ENCODE measurements at places on chromosomes 3 and 15.

DNA sequence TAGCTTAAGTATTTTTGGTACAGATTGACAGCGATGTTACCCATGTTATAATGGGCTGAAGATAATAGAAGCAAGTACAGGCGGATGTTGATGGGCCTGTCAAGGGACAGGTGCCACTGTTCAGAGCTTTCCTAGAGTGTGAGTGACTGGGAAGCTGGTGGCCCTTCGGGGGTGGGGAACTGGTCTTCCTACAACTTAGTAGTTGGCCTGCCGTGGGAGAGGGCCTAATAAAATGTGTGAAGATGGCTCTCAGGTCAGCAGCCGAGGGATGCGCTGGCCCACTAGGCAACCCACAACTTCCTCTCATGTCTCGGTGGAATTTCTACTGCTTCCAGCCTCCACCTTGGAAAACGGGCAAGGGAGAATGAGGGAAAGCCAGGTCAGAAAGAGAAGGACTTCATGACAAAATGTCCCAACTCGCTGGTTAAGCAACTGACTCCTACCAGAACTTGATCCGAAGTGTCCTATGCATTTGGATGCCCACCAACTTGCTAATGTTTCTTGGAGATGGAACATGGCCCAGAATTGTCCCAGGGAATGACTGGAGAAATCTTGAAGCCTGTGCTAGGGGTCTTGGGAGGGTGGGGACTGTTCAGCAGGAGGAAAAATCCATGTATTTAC, 1.4 kb downstream of the GYG1 start:
- no peak for DNase-seq

- DNase-seq, result no peak
Observed at GRCh38 chr3:102068327-102068726, 219.0 kb downstream of the NFKBIZ start.

GRCh38 chr3:9986230-9986725, 363 bp downstream of the EMC3 start:
- no peak for DNase-seq

DNA sequence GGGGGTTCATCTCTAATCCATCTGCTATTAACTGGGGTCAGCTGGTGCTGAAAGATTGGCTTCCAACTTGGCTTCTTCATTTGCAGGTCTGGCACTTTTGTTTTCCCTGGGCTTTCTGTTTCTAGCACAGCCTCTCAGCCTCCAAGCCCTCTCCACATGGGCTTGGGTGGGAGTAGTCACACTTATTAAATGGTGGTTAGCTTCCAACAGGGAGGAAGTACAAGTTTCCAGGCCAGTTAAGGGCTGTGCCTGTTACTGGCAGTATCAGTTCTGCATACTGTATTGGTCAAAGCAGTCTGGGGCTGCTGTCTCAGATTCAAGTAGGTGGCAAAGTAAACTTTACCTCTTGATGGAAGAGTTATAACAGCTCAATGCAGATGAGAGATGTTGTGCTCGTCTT, 627.1 kb upstream of the CCDC54 start:
- DNase-seq, result no peak

DNA sequence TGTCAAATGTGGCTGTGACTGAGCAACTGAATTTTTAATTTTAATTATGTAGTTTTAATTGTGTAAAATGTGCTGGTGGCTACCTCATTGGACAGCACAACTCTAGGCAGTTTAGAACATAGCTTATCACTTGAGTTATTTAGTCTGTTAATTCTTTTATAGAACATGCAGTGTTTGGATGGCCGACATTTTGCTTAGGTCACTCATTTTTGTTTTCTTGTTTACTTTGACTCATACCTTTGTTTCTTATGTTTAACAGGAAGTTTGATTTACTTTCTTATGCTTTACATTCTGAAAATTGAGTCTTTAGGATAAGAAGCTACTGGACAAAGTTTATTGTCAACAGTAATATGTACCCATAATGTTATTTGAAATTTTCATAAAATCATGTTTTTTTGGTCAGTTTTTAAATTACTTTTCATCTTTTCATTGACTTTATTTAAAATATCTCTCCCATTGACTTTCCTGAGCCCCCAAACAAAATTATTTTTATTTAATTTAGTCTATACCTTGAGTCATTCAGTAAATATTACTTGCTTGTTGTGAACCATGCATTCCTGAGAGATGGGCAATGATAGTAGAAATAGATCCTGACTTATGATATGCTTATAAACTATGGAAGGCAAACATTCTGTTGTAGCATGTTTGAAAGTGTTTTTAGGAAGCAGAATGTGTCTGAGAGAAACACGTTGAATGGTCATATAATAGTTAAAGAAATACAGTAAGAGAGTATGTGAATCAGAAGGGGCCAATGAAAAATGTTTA, 60.6 kb downstream of the TCF12 start:
- no peak for DNase-seq

GRCh38 chr15:29835301-29835700, 13.0 kb upstream of the TJP1 start:
- DNase-seq, result no peak

- no peak for DNase-seq
Observed at GRCh38 chr15:97174886-97175540, 785.5 kb upstream of the ARRDC4 start.

DNA sequence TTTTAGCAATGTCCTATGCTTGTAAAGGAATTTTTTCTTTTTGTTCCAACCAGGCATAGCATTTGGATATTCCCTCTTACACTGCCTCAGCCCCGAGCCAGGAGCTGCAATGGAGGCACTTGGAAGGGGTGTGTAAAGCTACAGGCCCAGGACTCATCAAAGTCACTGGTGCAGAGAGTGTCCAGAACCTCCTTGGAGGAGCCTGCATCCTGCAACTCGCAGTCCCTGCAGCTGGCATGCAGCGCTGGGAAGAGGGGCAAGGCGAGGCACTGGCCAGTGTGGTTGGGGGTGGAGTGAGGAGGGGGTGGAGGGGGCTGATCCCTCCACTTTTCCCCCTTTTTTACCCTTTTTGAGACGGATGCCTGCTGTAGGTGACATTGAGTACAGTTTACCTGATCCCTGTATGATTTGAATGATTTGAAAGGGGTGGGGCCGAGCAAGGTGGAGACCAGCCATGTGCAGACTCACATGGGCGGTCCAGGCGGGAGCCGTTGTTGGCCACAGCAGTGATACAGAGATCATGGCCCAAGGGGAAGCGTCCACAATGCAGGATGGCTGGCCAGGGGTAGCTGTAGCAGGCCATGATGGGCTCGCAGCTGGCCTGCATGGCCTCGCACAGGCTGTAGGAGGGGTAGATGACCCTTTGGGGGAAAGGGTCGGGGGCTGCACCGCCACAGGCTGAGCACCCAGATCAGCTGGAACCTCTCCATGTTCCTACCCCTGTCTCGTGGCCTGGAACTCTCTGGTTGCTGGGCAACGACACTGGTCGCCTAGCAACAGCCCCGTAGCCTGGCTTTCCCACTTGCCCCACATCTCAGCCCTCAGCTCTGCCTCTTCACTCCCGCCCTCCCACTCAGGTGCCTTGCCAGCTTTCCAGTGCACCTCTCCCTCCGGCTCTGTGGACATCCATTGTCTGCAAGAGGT, 7.9 kb downstream of the P4HTM start:
- no peak for DNase-seq

DNA sequence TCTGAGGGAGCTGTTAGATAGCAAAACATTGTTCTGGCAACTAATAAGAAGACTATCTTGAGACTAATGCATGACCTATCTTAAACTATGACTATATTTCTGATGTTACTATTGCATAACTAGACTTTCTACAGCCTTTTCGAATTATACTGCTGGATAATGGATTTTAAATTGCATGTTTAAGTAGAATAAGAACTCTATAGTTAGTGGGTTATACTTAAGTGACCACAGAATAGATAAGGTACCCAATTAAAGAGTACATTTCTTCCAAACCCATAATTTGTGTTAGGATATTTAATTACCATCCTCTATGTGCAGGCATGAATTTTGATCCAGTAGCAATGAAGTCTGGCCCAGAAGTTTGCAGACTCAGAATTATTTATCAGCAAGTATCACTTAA, 44.6 kb upstream of the SPPL2A start:
- DNase-seq, result no peak

DNA sequence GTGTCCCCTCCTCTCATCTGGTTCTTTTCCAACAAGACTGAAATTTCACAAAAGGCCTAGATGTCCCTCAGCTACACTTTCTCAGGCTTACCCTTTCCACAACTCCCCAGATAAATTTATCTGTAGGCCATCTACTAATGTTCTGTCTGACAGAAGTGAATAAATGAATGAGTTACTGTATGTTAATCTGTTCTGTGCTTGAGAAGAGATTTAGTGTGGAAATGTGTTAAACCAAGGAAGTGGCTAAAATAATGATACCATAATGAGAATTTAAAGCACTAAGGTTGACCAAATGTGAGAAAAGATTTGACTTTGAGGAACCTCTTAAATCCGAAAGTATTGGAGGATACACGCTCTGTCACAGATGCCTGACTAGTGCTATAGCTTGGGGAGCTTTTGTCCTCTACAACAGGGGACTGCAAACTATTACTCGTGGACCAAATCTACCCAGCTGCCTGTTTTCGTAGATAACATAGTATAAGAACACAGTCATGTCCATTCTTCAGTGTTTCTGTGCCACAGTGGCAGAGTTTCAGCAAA, 74.8 kb upstream of the P2RY1 start:
- no peak for DNase-seq

DNA sequence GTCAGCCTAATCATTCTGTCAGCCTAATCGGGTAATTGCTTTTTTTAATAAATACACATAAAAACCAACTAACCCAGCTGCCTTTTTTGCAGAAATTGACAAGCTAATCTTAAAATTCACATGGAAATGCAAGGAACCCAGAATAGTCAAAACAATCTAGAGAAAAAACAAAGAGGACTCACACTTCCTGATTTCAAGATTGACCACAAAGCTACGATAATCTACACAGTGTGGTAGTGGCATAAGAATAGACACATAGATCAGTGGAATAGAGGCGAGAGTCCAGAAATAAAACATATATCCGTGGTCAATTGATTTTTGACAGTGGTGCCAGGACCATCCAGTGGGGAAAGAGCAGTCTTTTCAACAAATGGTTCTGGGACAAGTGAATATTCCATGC, 2.4 kb upstream of the C3orf20 start:
- no peak for DNase-seq

GRCh38 chr3:171490901-171491300, 30.7 kb upstream of the TNIK start:
- no peak for DNase-seq

DNA sequence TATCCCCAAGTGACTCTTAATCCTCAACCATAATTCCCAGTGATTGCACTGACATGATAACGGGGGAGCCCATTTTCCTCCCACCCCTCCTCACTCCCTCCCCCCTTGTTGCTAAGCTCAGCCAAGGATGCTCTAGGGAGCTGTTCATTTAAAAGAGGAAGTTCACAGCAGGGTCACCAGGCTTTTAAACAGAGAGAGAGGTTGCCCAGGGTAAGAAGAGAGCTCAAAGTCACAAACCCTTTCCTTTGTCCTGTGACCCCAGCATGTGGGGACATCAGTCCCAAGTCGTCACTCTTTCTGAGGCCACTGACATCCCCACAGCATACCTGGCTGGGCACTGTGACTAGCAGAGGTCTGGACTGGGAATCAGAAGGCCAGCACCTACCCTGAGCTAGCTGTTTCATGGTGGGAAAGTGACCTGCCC, 144.1 kb downstream of the RORA start:
- no peak for DNase-seq

GRCh38 chr3:19473971-19474580, 325.8 kb downstream of the KCNH8 start:
- DNase-seq, result no peak

GRCh38 chr3:29521751-29522150, 240.9 kb downstream of the RBMS3 start:
- no peak for DNase-seq

DNA sequence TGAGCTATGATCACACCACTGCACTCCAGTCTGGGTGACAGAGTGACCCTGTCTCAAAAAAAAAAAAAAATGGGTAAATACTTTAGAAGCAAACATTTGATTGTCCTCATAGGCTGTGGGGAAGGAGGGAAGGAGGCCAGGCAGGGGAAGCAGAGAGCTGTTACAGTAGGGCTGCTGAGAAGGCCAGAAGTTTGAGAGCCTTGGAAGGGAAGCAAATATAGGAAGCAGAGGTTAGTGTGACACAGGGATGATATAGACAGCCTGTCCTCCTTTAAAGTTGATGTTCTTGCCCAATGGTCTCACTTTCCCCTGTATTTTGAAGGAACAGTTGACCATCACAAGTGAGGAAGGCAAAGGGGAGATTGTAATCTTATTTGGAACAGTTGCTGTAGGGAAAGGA, 5.3 kb upstream of the ALPK3 start:
- no peak for DNase-seq

- DNase-seq, result no peak
Observed at GRCh38 chr3:154625756-154626155, 195.8 kb upstream of the GPR149 start.

DNA sequence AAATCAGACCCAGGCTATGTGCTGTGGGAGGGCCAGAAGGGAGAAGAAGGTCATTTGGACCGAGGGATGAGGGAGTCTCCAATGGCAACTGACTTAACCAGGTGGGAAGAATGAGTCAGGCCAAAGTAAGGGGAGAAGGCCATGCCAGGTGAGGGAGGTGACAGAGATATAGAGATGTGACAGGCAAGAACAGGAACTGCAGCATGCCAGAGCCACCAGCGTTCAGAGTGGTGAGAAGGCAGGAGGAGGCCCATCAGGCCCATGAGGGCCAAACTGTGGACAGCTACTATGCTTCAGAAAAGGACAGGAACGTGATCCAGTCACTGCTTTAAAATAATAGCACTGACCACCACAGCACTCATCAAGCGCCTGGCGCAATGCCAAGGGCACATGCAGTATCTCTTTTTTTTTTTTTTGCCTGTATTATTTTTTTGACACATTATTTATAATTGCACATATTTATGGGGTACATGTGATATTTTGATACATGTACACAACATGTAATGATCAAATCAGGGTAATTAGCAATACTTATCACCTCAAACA, 154.3 kb upstream of the IGF1R start:
- DNase-seq, result no peak

DNA sequence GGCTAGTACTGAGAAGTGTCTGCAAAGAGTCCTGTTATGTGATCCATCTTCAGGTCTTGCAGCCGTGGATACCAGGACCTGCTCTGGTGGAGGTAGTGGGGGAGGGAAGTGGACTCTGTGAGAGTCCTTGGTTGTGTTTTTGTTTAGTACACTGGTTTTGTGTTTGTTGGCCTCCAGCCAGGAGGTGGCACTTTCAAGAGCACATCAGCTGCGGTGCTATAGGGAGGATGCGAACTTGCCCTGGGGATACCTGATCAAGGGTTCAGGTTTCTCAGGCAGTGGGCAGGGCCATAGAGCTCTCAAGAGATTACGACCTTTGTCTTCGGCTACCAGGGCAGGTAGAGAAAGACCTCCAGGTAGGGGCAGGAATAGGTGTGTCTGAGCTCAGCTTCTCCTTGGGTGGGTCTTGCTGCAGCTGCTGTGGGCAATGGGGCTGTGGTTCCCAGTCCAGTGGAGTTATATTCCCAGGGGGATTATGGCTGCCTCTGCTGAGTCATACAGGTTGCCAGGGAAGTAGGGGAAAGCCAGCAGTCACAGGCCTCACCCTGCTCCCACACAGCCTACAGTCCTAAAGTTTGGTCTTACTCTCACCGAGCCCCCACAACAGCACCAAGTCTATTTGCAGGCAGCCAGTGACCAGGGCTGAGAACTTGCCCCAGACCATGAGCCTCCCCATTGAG, 132.8 kb upstream of the NPHP3 start:
- DNase-seq, result no peak

- DNase-seq, result no peak
Observed at GRCh38 chr3:22263042-22263441, 512.0 kb upstream of the ZNF385D start.

Data from stimulated activated effector memory CD8-positive, alpha-beta T cell treated with anti-CD3 and anti-CD28 coated beads, Interleukin-12 subunit alpha, Interleukin-12 subunit beta, amount 100 ng/mL, for 72 hours (primary cell).